ENCODE measurements at places on chromosomes 6 and 20.

GRCh38 chr6:105838171-105838570 is 248.0 kb upstream of the PRDM1 start:
- DNase-seq, result no peak

DNA sequence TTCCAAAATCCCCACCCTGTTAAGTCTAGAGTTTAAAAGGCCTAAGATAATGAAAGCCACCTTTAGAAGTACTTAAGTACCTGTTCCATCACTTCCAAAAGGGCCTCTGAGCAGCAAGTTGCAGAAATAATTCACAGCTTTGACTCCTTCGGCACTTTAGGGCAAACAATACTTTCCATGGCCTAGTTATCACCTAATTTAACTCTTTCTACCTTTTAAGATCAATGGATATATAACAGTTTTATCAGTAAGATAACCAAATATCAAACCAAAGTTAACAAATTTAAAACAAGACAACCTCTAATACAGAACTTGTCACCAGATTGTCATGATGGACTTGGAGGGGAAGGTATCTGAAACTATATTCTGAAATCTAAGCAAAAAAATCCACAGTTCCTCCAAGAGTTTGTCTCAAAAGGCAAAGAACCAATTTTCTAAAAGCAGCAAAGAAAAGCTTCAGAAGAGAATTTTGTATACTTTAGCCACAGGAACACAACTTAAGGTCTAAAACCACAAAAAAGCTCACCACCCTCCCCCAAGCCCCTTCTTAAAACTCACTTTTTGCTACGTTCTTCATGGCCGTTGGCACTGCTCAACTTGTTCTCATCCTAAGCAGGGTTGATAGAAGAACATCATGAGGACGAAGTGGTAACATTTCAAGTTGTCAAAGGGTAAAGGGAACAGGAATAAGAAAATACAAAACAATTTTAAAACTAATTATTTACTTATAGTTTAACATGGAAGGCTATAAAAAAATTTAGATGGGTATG is 3.5 kb downstream of the RBM39 start:
- no peak for DNase-seq

- no peak for DNase-seq
These were observed 20.2 kb downstream of the RIPK1 start for GRCh38 chr6:3088446-3088845.

GRCh38 chr6:24394780-24395437 is 7.8 kb upstream of the MRS2 start:
- DNase-seq, result no peak

DNA sequence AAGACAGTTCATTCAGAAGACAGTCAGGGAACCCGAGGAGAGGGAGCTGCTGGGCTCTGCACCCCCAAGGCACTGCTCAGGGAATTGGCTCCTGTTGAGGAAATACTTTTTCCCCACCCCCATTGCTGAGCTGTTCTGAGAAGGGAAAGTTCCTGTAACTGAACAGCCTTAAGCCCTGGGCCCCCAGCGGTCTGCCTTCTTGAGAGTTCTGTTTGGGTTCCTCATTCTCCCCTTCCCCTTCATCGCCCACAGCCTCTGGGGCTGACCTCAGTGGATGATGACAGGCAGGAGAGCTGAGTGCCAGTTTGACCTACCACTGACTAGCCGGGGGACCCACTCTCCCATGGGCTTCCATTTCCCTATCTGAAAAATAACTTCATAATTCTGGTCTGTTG is 10.7 kb downstream of the HCK start:
- DNase-seq, result no peak

DNA sequence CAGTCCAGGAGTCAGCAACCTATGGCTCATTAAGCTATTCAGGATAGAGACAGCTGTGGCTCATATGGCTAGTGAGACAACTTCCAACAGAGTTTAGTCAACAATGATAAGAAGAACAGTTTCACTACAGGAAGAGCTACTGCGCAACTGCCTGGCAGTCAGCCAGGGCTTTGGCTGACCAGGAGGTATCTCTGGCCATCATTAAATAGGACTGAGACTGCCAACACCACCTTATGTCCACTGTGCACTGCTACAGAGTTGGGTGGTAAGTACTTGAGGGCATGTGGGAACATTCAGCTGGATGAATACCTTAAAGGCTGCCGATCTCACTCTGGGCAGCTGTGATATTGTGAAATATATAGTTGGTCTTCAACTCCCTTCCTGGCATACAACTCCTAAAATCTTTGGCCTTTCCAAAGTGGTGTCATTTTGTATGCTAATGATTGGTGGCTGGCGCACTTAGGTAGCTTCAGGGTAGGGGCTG is 52.2 kb upstream of the FAM83C start:
- DNase-seq, result no peak

DNA sequence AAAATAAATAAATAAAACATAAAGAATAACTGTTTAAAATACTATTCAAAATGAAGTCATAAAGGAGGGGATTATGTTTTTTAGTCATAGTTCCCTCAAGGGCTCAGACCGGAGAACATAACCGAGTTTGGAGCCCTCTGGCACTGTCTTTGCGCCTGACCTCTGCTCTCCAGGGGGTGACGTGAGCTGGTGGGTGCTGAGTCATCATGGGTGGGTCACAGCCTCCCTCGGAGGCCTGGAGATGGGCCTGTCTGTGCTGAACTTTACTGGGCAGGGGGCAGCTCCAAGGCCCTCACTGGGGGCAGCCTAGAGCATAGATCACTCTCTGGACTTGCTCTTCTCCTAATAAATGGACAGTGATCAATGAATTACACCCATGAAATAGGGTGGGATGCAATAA is 3.1 kb upstream of the MAVS start:
- no peak for DNase-seq

- DNase-seq, result no peak
These were observed 6.5 kb downstream of the BTN2A2 start for GRCh38 chr6:26389349-26389894.

Measured in stimulated activated naive CD4-positive, alpha-beta T cell (primary cell).